ENCODE measurements at places on chromosomes 7 and 10.

GRCh38 chr10:71687480-71687879, 32.1 kb downstream of the C10orf105 start:
- DNase-seq = no peak

GRCh38 chr10:116430288-116430687, 2.6 kb downstream of the PNLIPRP3 start:
- no peak for DNase-seq

DNA sequence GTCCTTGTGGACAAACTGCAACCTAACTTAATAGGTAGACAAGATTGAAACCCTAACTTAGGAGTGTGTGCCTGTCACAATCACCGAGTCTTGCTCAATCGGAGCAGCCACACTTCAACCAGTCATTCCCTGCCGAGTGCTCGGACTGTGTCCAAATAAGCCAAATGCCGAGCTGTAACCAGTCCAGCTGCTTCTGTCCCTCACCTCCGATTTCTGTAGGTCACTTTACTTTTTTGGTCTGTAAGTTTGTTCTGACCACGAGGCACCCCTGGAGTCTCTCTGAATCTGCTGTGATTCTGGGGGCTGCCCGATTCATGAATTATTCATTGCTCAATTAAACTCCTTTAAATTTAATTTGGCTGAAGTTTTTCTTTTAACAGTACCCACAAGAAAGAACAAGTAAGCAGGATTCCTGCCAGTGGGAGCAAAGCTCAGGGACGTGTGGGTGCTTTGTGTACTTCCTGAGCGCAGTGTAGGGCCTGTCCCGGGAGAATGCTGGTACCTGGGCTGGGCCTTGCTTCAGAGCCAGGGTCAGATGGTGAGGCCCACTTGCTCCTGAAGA, 140.1 kb downstream of the ACTR3B start:
- DNase-seq = peak; percentile 28

DNA sequence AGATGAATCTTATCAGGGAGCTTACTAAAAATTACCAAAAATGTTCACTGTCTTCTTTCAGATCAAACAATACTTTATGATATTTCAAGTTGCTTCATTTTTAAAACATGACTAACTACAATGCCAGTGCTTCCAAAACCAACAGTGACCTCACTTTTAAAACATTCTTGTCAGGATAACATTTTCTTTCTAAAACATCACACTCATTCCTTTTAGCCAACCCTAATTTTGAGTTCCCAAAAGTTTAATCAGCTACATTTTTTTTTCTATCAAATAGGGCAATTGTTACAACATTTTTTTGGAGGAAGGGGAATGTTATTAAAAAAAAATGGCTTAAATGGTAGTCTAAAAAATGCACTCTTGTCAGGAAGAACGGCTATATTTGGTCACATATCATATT, 37.3 kb downstream of the RTKN2 start:
- peak; percentile 83 for DNase-seq

DNA sequence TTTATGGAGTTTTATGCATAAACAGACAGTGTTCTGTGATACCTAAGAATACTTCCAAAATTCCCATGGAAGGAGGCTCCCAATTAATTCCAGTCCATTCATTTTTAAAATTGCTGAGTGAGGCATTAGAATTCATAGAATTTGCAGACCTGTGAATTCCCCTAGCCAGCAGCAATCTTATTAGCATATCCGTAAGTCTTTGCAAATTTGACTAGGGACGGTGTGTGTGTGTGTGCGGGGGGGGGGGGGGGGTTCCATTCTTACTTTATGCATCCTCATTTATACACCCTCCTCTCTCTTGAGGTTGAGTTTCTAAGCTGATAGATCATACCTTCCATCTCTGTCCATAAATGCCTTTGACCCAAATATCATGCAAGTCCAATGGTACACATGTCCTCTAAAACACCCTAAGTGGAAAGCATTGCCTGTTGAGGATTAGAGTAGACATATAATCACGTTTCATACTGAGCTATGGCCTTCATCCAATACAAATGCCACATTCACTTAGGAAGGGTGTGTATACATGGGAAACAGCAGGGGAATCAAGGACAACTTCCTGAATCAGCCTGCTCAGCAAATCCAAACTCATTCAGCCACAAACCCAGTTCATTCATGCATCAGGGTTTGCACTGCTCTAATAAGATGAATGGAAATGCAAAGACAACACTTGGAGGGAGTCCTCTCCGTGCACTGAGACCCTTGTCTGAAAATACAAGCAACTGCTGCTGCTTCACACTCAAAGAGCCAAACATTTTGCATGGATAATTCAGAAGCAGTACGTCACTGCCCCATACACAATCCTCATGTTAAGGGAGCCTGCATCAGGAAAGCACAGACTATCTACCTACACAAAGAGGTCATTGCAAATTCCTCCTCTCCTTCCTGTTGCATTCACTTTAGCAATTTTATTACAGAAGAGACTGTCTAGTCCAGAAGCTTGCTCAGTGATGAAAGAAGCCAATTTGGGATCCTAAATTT, 350.8 kb downstream of the KCNMA1 start:
- no peak for DNase-seq

DNA sequence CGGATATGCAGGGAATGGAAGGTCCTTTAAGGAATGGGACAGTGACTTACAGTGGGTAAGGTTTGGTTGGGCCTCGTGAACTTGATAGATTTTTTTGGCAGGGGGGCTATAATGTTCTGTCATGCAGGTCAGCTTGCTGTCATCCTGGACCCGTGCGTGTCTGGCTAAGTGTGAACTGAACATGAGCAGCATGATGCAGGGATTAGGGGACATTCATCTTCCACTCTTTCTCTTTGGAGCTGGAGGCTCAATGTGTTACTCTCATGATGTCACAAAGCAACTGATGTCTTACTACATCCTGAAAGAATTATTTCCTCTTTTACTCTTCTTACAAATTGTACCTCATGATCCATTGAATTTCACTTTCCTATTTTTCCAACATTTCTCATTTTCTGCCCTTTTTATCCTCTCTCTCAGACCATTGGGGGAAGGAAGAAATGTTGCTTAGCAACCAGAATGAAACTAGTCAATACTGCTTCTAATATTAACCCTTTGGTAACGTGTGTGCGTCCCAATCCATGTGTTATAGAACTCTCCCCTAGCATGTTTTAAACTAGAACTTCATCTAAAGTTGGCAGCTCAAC, 549.1 kb downstream of the LRMDA start:
- no peak for DNase-seq

DNA sequence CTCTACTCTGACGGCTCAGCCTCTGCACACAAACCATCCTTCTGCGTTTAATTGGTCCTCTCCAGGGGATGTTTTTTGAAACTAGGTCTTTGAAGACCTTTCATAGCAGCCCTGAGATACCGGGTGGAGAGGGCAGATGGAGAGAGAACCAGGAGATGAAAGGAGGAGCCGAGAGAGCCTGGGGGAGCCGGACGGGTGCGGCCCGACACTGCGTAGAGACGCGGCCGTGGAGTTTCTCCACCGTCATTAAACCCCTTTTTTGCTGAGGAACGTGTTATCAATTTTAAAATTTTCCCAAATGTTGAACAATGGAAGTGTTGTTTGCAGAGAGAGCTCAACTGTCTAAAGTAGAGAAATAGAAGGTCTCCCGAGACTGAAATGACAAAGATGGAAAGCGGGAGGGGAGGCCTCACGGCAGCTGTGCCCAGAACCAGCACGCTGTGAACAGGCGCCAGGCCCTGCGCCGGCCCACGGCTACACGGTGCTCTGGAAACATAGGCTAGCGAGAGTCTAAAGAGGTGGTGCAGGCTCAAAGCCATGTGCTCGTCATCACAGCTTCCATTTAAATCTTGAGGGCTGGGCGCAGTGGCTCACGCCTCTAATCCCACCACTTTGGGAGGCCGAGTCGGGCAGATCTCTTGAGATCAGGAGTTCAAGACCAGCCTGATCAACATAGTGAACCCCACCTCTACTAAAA, 307.0 kb downstream of the PTPRN2 start:
- no peak for DNase-seq

DNA sequence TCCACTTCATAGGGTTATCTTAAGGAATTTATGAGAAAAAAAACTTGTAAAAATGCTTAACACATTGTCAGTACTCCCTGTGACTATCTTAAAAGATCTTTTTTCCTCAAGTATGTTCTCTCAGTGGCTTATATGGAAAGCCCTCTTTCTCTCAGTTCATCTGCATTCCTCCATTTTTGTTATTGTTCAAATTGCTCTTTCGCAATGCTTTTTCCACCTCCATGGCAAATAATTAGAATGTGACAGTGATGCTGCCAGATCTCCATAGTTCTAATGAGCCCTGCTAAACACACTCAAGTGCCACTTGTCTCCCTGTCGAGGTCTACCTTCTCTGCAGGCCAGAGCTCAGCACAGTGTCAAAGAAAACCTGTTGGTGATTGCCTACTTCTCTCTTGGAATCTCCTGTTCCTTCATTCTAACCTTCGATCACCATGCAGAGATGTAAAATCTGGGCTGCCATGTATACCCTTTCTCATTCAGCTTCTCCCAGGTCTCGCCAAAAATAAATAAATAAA, 37.2 kb upstream of the ABCB5 start:
- no peak for DNase-seq

DNA sequence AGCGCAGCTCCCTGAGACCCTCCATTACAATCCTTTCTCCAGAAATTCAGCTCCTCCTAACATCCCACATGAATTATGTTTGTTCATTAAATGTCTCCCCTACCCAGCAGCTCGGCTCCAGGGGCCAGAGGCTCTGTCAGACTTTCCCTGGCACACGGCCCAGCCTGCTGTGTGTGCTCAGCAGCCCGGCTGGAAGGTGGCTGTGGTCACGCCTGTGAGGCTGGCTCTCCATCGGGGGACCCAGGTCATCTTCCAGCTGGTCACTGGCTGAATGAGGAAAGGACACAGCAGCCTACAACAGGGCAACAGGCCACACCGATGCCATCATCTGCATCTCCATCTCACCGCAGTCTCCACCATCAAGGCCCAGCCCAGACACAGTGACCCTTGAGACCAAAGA, 219.8 kb downstream of the MAD1L1 start:
- peak; percentile 79 for DNase-seq

GRCh38 chr7:70951271-70951962, 180.5 kb upstream of the GALNT17 start:
- no peak for DNase-seq

All from foreskin fibroblast (primary cell).